ENCODE measurements at places on chromosomes 7 and 10.

GRCh38 chr10:22637491-22637890, 76.9 kb downstream of the PIP4K2A start:
- H3K4me1 ChIP-seq, result peaks cover 58% of the 10 kb centered on the region
- H3K4me3 ChIP-seq, result peak overlapping the region; percentile 29
- H3K36me3 ChIP-seq, result peaks cover 25% of the 10 kb centered on the region

DNA sequence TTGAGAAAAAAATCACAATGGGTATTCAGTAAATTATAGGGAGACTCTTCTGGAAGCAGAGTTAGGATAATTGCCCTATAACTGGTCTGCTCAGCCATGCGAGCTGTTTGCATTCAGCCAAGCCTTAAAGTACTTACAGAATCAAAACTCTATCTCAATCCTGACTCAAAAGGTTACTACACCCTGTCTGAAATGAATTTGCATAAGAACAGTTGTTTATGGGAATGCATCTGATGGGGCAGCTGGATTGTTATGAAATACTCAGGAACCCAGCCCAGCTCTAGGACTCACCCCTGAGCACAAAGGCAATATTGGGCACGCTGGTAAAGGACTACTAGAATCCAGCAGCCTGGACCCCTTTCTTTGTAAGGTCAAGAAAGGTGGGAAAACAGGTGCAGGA, 38.8 kb downstream of the AKR1B15 start:
- H3K27ac ChIP-seq, result no peak overlapping the region
- peaks cover 4% of the 10 kb centered on the region for H3K36me3 ChIP-seq
- no peaks in the 10 kb centered on the region for H3K4me1 ChIP-seq
- H3K4me3 ChIP-seq, result no peak overlapping the region

DNA sequence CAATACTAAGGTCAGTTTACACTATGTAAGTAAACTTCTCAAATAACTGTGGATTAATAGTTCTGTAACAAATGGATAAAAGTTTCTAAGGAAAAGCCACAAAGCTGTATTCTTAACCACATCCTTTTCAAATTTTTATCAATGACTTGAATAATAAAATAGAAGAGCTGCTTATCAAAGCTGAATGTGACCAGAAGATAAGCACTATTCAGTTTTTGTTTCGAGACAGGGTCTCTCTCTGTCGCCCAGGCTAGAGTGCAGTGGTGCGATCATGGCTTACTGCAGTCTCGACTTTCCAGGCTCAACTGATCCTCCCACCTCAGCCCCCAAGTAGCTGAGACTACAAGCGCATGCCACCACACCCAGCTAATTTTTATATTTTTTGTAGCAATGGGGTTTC, 17.0 kb downstream of the UPF2 start:
- peak overlapping the region; percentile 80 for H3K27ac ChIP-seq
- H3K4me1 ChIP-seq, result peaks cover 20% of the 10 kb centered on the region
- no peak overlapping the region for H3K4me3 ChIP-seq
- no peaks in the 10 kb centered on the region for H3K27me3 ChIP-seq
- DNase-seq, result no peak

DNA sequence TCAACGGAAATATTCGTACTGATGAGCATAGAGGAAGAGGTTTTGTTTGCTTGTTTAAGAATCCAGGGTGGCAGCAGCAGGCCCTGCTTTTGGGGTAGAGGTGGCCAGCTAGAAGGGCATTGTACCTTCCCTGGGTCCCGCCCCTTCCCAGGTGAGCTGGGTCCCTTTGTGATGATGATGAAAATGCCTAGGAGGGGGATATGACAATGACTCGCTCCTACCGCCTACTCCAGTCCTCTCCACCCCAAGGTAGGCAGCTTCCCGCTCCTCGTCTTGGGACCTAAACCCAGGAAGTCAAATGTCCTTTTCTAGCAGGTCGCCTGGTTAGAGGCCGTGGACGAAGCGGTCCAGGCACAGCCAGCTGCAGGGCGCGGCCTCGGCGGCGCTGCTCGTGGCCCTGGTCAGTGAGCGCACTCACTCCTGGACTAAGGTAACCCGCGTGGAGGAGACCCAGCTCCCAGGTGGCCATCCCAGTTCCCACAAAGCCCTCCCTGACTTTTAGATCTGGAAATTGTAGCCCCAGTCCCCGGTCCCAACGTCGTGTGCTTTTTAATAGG, 141.4 kb downstream of the LSMEM1 start:
- DNase-seq, result no peak
- H3K36me3 ChIP-seq, result no peaks in the 10 kb centered on the region
- no peak overlapping the region for H3K27ac ChIP-seq
- peaks cover 6% of the 10 kb centered on the region for H3K27me3 ChIP-seq

- H3K27me3 ChIP-seq, result no peaks in the 10 kb centered on the region
- no peak overlapping the region for H3K27ac ChIP-seq
- DNase-seq, result no peak
Measured at GRCh38 chr10:85124603-85125051, 796.2 kb downstream of the CCSER2 start.

DNA sequence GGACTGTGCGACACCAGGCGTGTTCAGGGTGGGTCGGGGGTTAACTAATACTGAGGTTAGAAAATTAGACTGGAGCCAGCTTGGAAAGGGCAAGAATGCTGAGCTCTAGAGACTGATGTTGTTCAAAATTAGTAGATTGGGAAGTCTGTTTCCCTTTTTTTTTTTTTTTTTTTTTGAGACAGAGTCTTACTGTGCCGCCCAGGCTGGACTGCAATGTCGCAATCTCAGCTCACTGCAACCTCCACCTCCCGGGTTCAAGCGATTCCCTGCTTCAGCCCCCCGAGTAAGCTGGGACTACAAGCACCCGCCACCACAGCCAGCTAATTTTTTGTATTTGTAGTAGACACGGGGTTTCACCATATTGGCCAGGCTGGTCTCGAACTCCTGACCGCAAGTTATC, 2.7 kb upstream of the CPVL start:
- H3K27ac ChIP-seq, result no peak overlapping the region
- peaks cover 9% of the 10 kb centered on the region for H3K4me1 ChIP-seq
- no peak for DNase-seq
- peaks cover 13% of the 10 kb centered on the region for H3K27me3 ChIP-seq
- no peaks in the 10 kb centered on the region for H3K36me3 ChIP-seq

DNA sequence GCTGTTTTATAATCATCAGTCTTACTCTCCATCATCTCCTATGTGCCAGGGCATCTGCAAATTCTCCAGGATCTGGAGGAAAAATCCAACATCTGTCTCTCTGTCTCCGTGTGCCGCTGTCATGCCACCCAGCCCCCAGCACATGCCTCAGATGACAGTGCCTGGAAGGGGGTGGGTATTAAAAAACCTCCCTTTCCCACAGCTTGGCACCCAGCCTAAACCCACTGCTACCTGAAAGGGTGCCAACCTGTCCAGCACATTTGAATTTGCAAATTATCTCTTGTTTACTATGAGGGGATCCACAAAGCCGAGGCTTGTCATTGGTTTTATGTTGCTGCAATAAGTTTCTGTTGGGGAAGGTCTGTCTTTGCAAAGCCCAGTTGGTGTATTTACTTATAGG, 73.1 kb downstream of the EMX2 start:
- H3K4me3 ChIP-seq, result no peak overlapping the region
- peaks cover 8% of the 10 kb centered on the region for H3K27me3 ChIP-seq
- no peaks in the 10 kb centered on the region for H3K36me3 ChIP-seq

GRCh38 chr7:94975336-94975735, 67.9 kb downstream of the PPP1R9A start:
- H3K27ac ChIP-seq, result no peak overlapping the region
- H3K4me1 ChIP-seq, result no peaks in the 10 kb centered on the region
- peaks cover 4% of the 10 kb centered on the region for H3K27me3 ChIP-seq
- H3K36me3 ChIP-seq, result no peaks in the 10 kb centered on the region
- no peak for DNase-seq

DNA sequence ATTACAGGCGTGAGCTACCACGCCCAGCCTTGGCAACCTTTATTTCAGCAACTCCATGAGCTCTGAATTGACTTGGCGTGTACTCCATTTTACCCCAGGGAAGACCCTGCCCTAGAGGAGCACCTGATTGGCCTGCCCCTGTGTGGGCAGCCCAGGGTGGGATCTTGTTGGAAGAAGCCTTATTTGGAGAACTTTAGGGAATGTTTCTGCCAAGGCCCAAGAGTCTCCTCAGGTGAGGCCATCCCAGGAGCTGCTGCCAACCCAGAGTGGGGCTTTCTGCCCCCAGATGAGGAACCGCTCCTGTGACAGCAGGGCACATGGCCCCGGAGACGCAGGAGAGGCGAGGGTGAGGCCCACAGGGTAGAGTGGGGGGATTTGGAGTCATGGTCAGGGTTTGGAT, 42.0 kb downstream of the VWA2 start:
- peaks cover 3% of the 10 kb centered on the region for H3K27me3 ChIP-seq
- DNase-seq, result no peak
- H3K4me1 ChIP-seq, result no peaks in the 10 kb centered on the region
- no peak overlapping the region for H3K27ac ChIP-seq

DNA sequence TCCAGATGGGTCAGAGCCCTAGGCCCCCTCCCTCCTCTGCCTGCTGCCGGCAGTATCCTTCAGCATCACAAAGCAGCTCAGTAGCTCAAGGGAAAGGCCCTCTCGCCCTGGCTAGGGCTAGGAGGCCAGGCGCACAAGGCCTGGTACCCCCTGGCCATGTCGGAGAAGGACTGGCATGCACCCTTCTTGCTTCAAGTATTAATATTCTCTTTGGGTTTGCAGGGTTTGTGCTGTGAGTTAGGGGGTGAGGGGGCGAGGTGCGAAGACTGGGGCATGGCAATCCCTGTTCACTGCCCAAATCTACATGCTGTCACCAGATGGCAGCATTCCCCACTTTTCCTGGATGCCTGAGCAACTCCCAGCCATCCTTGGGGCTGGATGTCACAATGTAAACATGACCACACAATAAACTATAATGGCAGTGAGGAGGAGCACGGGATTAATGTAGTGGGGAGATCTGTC, 105.2 kb downstream of the NEURL1 start:
- H3K36me3 ChIP-seq, result peaks cover 10% of the 10 kb centered on the region
- H3K27ac ChIP-seq, result no peak overlapping the region
- H3K4me1 ChIP-seq, result no peaks in the 10 kb centered on the region

DNA sequence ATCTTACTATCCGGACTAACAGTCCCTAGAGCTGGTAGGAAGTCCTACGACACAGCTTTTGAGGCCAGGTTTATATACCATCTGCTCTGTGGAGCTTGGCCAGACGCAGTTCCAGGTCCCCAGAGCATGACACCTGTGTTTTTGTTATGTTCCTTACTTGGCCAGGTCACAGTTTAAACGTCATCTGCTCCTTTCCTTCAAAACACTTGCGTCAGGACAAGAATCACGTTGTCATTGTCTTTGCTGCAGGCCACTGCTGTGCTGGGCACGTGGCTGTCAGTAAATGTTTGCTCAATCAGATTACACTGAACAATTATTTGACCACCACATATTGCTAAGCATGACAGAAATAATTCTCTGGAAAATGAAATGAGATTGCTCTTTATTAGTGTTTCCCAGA, 23.9 kb downstream of the SLC18A2 start:
- peaks cover 10% of the 10 kb centered on the region for H3K27me3 ChIP-seq
- no peak overlapping the region for H3K27ac ChIP-seq
- H3K4me3 ChIP-seq, result no peak overlapping the region
- no peak for DNase-seq
- H3K4me1 ChIP-seq, result no peaks in the 10 kb centered on the region

- DNase-seq, result no peak
- no peak overlapping the region for H3K27ac ChIP-seq
- H3K4me1 ChIP-seq, result no peaks in the 10 kb centered on the region
- H3K4me3 ChIP-seq, result no peak overlapping the region
- H3K27me3 ChIP-seq, result no peaks in the 10 kb centered on the region
Measured at GRCh38 chr7:105759670-105760550, 116.5 kb downstream of the ATXN7L1 start.

- H3K36me3 ChIP-seq, result no peaks in the 10 kb centered on the region
- no peaks in the 10 kb centered on the region for H3K27me3 ChIP-seq
- DNase-seq, result no peak
- peaks cover 37% of the 10 kb centered on the region for H3K4me1 ChIP-seq
Measured at GRCh38 chr7:152076324-152076821, 50.9 kb downstream of the GALNT11 start.

DNA sequence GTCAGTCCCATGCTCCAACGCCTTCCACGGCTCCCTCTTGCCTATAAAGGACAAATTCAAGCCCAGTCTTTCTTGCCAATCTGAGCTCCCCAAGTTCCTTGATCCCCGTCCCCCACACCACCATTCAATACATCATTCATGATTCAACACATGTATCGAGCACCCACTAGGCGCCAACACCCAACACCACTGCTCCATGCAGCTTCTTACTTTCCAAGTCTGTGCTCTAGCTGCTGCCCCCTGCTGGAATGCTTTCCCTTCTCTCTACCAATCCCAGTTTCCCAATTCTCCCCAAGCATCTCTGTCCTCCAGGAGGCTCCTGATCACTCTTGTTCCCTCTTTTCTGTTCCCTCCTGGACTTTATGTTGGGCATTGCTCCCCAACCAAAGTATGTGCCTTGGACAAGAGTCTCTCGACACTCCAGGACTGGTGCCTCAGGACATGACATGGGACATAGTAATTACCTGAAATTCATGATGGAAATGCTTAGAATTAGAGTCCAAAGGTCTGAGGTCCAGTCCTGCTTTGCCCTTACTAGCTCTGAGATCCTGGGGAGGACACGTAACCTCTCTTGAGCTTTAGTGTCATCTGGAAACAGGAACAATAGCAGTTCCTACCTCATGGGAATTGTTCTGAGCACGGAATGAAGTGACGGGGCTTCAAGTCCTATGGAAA, 172.7 kb downstream of the NEURL1 start:
- peaks cover 8% of the 10 kb centered on the region for H3K4me1 ChIP-seq
- H3K4me3 ChIP-seq, result no peak overlapping the region
- H3K27me3 ChIP-seq, result no peaks in the 10 kb centered on the region
- H3K36me3 ChIP-seq, result peaks cover 5% of the 10 kb centered on the region
- H3K27ac ChIP-seq, result peak overlapping the region; percentile 69
- no peak for DNase-seq

GRCh38 chr7:92569137-92569536, 21.1 kb downstream of the FAM133B start:
- H3K4me3 ChIP-seq, result no peak overlapping the region
- DNase-seq, result no peak
- no peaks in the 10 kb centered on the region for H3K27me3 ChIP-seq
- H3K4me1 ChIP-seq, result peaks cover 3% of the 10 kb centered on the region
- H3K27ac ChIP-seq, result no peak overlapping the region

DNA sequence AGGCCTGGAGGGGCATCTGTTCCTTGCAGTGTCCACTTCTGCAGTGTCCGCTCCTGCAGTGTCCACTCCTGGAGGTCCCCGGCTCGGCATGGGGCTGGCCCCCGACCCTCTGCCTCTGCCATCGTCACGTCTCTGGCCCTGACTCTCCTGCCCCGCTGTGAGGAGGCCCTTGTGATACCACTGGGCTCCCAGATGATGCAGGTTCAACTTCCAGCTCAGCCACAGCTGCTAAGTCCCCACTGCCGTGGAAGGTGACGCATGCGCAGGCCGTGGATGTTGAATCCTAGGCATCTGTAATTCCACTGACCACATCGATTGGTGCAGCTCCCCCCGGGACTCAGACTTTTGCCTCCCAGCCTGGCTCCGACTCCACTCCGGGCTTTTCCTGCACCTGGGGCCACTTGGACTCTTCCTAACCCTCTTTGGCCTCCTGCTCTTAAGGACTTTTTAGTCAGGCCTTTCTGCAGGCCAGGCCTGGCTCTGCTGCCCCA, 95.1 kb downstream of the GLRX3 start:
- DNase-seq, result no peak
- no peak overlapping the region for H3K4me3 ChIP-seq
- H3K27me3 ChIP-seq, result peaks cover 5% of the 10 kb centered on the region
- H3K4me1 ChIP-seq, result no peaks in the 10 kb centered on the region

All from memory B cell (primary cell).